ENCODE measurements at places on chromosomes 1 and 21.
A peak's percentile ranks its signal among the peaks of the same experiment; 100 is the strongest.

DNA sequence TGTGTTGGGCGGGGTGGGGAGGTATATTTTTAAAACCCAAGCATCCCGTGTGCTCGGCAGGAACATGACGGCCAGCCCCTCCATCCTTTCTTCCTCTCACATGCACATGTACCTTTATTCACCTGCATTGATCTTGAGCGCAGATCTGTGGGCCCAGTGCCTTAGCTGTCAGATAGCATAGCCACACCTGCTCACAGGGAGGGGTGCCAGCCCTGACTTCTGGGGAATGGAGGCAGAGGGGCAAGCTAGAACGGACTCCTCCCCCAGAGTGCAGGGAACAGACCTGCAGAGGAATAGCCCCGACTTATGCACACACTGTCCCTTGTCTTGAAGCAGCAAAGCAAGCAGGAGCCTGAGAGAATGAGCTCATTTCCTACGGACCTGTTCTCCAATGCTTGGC, 56.1 kb downstream of the DESI2 start:
- no peak for DNase-seq

- DNase-seq: no peak
Measured at GRCh38 chr1:194358208-194358581, 1171.8 kb upstream of the B3GALT2 start.

DNA sequence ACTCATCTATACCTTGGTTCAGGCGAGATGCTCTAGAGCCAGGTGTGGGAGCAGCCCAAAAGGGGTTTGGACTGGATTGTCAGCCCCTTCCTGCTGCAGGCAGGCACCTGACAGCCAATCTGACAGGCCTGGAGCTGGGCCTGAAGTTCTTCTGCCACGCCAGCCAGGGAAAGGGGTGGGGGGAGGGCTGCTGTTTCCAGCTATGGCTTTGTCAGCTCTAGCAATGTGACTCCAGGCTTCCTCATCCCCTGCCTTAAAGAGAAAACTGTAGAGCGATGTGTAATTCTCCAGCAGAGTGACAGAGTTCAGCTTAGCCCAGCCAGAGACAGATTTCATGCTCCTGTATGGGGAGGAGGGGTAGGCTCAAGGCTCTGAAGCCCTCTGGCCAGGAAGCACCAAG, 30.3 kb downstream of the WNT4 start:
- no peak for DNase-seq

GRCh38 chr1:166822385-166822784, 16.9 kb upstream of the POGK start:
- DNase-seq: no peak

DNA sequence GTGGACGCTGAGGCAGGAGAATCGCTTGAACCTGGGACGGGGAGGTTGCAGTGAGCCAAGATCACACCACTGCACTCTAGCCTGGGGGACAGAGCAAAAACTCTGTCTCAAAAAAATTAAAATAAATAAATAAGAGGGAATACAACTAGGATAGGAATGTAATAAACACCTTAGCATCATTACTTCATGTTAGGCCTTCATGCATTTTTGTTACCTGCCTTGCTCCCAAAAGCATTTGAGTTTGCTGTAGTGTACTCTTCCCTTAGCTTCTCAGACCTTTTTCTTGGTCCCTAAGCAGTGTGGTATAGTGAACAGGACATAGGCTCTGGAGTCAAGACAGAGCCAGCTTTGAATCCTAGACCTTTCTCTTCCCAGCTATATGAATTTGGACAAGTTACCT, 2.8 kb upstream of the OSCP1 start:
- no peak for DNase-seq

DNA sequence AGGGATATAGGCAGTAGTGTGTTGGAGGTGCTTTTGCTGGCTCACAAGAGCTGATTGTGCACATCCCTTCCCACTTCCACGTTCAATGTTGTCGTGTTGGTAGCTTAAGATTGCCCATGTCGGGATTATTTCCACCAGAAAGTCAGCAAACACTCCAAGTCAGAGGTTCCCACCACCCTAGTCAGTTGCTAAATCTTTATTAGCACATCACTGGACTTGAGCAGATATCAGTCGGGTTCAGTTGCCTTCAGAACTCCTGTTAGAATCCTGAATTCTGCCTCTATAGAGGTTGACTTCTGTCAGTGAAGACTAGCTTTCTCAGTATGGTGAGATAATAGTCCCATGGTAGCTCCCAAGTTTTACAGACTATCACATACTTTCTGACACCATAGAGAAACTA, 10.5 kb downstream of the AGL start:
- no peak for DNase-seq

DNA sequence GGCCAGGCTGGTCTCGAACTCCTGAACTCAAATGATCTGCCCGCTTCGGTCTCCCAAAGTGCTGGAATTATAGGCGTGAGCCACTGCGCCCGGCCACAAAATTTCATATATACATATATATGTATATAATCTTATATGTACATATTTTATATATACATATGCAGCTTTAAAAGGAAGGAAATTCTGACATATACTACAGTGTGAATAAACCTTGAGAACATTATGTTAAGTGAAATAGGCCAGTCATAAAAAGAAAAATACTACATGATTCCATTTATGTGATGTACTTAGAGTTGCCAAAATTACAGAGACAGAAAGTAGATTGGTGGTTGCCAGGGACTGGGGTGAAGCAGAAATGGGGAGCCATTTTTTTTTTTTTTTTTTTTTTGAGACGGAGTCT, 63.2 kb downstream of the NUP210L start:
- no peak for DNase-seq

DNA sequence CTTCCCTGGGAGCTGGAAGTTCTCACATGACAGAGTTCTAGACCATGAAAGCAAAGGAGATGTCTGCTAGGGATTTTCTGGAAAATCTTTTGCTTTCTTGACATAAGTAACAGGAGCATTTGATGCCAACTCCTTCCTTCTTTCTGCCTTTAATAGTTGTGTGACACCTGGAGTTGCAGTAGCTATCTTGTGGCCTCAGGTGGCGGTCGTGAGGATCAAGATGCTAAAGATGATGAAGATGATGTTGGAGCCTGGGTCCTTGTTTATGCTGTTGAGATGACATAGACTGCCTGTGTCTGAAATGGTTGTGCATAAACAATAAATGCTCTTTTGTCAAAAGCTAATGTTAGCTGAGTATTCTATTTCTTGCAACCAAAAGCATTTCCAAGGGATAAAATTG, 32.7 kb upstream of the KIRREL1 start:
- no peak for DNase-seq

DNA sequence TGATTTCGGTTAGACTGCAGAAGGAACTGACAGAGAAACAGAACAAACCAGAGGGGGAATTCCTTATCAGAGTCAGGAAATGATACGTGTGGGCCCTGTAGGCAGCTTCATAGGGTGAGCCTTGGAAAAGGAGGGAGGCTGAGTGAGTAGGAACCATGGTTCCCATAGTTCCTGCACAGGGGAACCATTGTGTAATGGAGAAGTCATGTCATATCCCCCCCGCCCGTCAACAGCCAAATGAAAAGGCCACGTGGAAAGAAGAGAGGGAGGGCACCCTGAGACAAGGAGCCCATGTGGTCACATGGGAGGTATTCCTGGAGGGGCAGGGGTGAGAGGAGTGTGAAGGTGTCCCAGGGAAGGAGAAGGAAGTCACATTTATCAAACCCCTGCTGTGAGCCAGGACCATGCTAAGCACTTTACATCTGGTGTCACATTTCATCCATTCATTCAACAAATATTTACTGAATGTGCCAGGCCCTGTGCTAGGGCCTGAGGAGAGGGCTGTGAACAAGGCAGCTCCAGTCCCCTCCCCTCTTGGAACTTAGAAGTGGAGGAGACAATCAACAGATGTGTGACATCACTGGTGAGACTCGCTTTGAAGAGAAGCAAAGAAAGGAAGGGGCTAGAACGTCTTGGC, 15.7 kb upstream of the FGR start:
- DNase-seq: no peak

GRCh38 chr1:175537571-175537970, 205.8 kb downstream of the TNR start:
- DNase-seq: no peak

- peak; percentile 33 for DNase-seq
Measured at GRCh38 chr1:42456010-42456753, at the start of the genes PPCS and ZMYND12. Gene PPCS (plus strand): TSS chr1:42456543. CDS start chr1:42456566, 23 bp downstream. Gene ZMYND12 (minus strand): TSS chr1:42456022. CDS start chr1:42455997, 25 bp downstream.

GRCh38 chr1:192576190-192577144, 894 bp downstream of the RGS1 start:
- no peak for DNase-seq

DNA sequence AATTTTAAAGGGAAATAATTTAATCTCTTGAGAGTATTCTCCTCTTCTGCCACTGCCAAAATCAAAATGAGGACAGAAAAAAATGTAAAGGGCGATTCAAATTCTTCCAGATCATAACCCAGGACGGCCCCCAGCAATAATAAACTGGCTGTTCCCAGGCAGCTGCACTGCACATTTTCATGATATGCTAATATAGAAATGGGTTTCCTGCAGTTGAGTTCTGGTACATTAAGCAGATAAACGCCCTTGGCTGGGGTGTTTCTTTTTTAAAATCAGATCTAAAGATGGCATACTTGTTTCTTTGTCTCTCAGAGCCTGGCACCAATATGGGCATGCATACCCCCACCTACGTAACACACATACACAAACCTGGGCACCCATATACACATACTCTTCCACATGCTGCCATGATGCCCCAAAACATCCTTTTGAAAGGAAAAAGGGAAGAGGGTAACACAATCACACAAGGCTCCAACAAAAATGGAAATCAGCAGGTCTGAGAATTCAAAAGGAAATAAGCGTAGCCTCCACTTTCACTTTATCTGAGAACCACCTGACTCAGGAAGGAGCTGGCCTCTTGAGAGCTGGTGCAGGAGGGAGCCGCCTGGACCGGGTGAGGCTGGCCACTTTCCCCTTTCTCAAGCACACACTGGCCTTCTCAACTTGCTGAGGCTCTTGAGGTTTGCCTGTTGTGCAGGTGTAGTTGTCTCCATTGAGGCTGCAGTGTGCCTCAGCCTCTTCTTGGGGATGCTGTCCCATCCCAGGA, 653.4 kb downstream of the KIF26B start:
- DNase-seq: no peak

GRCh38 chr21:25759573-25759972, 24.8 kb downstream of the GABPA start:
- DNase-seq: no peak

DNA sequence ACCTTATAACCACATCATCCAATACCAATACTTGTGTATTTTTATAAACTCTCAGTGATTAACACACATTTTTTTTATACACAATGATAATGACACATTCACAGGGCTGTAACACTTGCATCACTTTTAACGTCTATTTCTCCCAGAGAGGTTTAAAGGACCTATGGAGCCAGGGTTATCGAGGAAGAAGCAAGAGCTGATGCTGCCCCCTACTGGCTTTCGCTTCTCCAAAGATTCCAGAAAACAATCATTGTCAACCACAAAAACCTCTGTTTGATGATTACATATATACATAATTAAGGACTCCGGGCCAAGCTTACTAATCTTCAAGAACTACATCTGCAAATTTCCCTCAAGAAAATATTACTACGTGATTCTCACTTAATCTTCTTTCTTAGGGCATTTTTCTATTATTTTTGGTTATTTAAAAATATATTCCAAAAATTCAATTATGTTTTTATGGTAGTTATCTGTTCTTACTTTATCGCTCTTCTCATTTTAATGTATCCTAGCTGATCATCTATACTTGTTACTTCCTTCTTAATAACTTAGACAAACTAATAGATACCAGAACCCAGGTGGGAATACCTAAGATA, 214.5 kb downstream of the VAV3 start:
- DNase-seq: peak; percentile 8

GRCh38 chr1:162861101-162861500, at the start of gene CCDC190:
Gene CCDC190 (minus strand): TSS chr1:162861175. CDS start chr1:162859646, 1,529 bp downstream.
- no peak for DNase-seq

DNA sequence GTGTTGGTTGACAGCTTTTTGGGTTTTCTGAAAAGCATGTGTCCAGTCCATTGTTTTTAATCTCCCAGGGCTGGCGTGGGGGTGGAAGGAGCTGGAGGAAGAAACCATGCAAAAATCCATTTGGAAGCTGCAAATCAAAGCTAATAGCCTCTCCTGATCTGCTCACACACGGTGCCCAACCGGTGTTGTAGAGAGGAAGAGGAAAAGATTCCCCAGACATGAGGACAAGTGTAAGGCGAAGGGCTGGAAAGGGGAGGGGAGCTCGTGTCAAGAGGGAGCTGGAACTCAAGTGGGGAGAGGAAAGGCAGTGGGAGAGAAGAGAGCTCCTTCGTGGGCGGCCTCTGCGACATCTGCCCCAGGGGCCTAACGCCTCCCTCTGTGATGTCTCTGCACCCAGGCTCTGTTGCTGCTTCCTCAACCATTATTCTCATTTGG, 112.3 kb upstream of the IRF2BP2 start:
- no peak for DNase-seq

DNA sequence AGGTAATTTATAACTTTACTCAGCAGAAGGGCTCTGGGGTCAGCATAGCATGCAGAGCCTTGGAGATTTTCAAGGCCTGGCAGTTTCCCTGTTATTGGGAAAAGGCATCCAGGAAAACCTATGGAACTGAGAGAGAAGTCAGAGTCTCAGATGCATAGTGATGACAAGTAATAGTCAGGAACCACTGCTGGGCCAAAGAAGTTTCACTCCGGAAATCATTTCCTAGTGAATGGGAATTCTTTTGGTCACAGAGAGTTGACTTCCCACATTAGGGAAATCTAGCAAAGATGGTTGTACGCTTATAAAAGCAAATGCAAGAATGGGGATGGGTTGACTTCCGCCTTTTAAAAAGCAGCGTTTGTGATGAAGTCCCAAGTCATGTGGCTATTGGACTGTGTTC, 28.4 kb upstream of the RUNX1 start:
- no peak for DNase-seq

GRCh38 chr21:42056468-42056867, 14.6 kb upstream of the UMODL1 start:
- DNase-seq: no peak

DNA sequence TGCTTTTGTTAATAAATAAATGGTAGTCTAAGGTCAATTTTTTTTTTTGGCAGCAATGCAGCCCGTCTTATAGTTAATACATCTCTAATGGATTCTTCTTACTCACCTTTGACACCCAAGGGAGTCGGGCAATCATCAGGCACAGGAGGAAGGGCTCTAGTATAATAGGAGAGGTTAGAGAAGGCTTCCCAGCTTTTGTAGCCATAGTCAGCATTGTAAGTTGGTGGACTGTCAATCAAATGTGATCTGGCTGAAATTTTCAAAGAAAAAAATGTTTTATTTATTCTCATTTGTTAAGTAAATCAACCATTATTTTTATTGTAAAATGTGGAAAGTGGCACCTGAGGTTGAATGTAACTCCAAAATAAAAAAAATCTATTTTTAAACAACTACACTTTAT, 2.1 kb downstream of the PTGS2 start:
- DNase-seq: no peak

- DNase-seq: no peak
Measured at GRCh38 chr1:162153374-162153773, 83.9 kb downstream of the NOS1AP start.

Measured in AG04450 (cell line).